T-helper 1 cell (primary cell): ENCODE measurements at places on chromosomes 3 and 15.

DNA sequence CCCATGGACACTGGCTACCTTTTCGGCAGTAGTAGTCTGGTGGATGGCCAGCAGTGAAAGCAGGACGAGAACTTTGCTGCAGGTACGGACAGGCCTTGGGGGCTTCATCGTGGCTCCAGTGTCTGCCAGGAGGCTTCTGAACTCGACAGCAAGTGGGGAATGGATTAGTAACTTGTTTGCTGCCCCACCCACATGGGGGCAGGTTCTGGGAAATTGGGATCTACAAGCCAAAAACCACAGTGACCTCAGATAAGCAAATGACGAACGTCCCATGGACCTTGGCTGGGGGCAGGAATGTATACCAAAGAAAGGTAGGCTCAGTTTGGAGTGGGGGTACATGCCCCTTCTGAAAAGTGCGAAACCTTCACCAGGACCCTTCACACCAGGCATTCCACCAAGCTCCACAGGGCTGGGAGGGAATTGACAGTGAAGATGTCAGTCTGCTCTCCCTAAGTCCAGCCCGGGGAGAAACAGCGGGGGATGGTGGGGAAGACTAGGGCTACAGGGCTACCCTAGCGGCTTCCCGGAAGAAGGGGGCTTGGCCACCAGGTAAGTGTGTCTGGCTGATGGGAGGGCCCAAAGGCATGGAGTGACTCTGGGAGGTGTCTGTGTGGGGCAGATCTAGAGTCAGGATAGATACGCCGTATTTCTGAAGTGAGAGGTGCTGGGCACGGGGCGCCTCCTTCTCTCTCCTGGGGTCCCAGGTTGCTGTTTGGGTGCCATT is at the start of gene ITIH4:
TSS of gene ITIH4 (minus strand) at position 138 of the 724 bp plus-strand sequence. CDS start at position 108, 30 bp downstream.
- no peak for DNase-seq

DNA sequence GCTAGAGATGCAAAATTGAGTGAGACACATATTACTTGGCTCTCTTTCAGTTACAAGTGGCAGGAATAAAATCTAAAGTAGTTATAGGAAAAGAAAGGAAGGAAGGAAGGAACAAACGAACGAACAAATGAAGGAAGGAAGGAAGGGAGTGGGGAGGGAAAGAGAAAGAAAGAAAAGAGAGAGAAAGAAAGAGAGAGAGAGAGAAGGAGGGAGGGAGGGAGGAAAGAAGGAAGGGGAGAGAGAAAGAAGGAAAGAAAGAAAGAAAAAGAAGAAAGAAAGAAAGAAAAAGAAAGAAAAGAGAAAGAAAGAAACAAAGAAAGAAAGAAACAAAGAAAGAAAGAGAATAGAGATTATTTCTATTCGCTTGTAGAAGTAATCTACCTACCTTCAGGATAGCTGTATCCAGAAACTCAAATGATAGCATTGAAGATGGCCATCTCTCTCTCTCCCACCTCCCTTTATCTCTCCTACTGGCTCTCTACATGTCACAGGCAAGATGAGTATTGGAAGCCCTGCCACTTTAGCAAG is 229.7 kb upstream of the TLE3 start:
- DNase-seq: no peak

DNA sequence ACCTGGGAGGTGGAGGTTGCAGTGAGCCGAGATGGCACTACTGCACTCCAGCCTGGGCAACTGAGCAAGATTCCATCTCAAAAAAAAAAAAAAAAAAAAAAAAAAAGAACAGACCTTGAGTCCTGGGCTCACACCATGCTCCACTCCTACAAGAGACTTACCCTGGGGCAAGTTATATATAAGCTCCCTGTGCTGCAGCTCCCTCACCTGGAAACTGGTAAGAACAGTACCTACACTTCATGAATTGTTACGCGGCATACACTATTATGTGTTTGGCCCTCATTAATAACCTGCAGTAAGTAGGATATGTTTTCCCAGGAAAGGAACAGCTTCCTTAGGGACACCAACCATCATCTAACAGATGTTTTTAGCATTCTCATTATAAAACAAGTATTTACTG is 119.6 kb downstream of the FMN1 start:
- DNase-seq: no peak

- no peak for DNase-seq
Measured at GRCh38 chr3:144073698-144074097, 102.1 kb downstream of the DIPK2A start.

DNA sequence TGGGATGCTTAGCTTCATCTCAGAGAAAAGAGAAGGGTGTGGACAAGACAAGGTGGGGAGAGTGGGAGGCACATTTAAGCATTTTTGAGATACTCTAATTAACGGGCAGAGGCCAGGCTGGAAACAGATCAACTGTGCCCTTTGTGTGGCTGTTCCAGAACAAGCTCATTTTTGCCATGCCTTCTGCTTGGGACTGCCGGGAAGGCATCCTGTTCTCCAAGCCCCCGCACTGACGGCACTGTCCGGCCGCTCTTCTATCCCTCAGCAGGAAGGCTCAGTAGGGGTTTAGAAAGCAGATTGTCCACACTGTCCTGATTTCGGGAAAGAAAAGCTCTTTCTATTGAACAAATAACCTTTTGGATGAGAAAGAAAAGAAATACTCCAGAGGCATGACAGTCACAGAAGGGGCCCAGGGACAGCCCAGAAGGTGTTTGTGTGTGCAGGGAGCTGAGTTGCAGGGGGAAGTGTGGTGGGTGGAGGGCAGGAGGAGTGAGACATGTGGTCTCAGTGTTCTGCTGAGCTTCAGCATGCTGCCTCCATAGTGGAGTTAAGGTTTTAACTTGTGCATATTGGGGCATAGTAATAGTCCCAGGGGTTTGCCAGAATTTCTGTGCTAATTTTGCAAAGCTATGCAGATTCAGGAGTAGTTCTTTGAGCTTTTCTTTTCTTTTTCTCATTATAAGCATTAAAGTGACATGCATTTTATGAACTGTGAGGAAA is 27.3 kb downstream of the SV2B start:
- DNase-seq: no peak

DNA sequence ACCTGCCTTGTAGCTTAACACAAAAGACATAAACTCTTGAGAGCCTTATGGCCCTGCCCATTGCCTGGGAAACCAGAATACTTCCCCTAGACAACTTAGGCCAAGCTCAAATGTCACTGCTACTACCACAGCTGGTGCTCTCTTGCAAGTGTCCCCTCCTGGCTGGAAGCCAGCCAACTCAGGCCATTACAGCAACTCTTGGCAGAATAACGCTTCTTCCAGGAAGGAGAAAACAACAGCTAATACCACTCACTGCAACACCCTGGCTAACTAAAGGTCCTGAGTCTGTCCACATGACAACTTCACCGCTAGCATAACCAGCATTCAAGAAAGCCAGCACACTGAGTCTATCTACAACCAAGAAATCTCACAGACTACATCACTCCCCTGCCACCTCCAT is 5.1 kb upstream of the B4GALT4 start:
- DNase-seq: no peak

GRCh38 chr3:178802993-178803693 is 266.9 kb downstream of the KCNMB2 start:
- DNase-seq: no peak

GRCh38 chr15:57675481-57676181 is 30.9 kb upstream of the POLR2M start:
- DNase-seq: no peak

- peak; percentile 43 for DNase-seq
Measured at GRCh38 chr15:69082554-69082953, 68.1 kb downstream of the NOX5 start.

DNA sequence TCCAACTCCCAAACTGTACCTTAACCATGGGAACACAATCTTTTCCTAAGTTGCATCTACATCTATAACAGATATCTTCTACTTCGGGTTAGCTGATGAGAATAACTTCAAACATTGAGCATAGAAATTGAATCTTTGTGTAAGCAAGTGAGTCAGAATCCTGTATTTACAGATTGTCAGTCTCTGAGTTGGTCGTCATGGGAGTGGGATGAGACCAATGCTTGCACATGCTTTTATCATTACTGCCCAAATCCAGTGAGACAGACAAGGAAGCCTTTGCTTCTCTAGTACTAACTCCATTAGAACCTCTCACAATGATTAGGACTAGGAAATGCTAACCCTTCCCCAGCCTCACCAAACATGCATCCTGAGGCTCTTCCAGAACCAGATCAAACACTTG is 587.1 kb upstream of the ZNF717 start:
- no peak for DNase-seq

GRCh38 chr3:72383883-72384282 is 464.4 kb downstream of the SHQ1 start:
- no peak for DNase-seq

DNA sequence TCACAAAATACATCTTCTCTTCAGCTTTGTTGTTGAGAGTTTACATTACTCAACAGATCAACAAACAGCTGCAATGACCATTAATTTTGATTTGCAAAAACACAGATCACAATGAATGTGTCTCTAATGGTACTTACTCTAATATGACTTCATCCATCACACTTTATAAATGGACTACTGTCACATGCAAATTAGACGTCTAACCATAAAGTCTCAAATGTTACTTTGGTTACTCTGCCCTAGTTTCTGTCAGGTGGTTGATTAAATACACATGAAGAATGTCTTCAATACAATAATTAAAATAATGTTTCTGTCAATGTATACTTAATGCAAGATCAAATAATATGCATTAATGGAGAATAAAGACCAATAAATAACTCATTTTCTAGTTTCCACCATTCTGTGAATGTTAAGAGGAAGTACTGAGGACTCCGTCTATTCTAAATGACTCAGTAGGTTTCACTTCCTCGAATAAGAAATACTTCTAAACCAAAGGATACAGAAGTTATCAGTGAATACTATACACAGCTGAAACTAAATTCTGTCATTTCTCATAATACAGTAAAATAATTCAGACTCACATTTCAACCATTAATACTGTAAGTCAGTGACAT is 145.8 kb downstream of the CBLB start:
- DNase-seq: no peak

GRCh38 chr3:123311201-123311600 is 109.5 kb downstream of the SEC22A start:
- DNase-seq: no peak

- no peak for DNase-seq
Measured at GRCh38 chr15:25891081-25891480, 28.0 kb upstream of the ATP10A start.

GRCh38 chr3:119913021-119913420 is 131.1 kb downstream of the NR1I2 start:
- DNase-seq: no peak

DNA sequence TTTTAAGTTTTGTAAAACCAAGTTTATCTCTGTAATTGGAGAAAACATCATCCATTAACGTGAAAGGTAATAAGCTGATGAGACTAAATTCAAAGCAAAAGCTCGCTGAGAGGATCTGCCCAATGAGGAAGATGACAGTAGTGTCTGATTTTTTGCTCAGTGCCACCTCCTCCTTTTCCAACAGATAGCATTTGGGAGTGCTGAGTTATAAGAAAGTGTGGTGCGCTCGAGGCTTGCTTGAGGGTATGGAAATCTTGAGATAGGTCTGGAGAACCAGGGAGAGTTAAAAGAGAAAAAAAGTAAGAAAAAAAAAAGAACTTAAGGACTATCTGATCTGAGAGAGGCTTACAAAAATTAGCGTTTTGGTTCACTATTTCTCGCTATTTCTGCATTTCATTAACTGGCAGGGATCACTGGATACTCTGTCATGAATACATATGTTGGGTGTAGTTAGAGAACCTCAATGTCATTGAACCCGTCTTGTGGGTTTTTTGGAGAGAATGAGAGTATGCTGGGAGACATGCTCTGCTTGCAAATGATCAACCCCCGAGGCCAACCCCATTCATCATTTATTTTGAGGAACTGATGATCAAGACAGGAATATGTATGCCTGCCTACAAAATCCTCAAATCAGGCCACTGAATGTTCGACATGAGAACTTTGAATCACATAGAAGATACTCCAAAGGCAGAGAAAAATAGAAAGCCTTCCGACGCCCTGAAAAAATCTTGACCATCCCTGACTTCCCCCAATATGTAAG is 973 bp upstream of the USP13 start:
- no peak for DNase-seq

GRCh38 chr15:74958908-74959585 is 2.5 kb upstream of the RPP25 start:
- DNase-seq: no peak

- no peak for DNase-seq
Measured at GRCh38 chr3:94406595-94406994, 343.7 kb downstream of the NSUN3 start.

DNA sequence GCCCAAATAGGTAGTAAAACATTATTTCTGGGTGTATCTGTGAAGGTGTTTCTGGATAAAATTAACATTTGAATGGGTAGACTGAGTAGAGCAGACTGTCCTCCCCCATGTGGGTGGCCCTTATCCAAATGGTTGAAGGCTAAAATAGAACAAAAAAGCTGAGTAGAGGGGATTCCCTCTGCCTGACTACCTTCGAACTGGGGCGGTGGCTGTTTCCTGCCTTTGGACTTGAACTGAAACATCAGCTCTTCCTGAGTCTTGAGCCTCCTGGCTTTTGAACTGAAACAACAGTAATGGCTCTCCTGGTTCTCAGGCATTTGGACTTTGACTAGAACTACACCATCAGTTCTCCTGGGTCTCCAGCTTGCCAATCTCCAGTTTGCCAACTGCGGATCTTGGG is 4.4 kb upstream of the GPR176 start:
- DNase-seq: no peak

GRCh38 chr3:81503026-81503425 is 258.4 kb downstream of the GBE1 start:
- no peak for DNase-seq

- DNase-seq: no peak
Measured at GRCh38 chr3:172938788-172939187, 188.3 kb downstream of the ECT2 start.

- DNase-seq: no peak
Measured at GRCh38 chr3:67558426-67558825, 96.0 kb downstream of the SUCLG2 start.

- no peak for DNase-seq
Measured at GRCh38 chr3:41845826-41846225, 116.1 kb downstream of the ULK4 start.

DNA sequence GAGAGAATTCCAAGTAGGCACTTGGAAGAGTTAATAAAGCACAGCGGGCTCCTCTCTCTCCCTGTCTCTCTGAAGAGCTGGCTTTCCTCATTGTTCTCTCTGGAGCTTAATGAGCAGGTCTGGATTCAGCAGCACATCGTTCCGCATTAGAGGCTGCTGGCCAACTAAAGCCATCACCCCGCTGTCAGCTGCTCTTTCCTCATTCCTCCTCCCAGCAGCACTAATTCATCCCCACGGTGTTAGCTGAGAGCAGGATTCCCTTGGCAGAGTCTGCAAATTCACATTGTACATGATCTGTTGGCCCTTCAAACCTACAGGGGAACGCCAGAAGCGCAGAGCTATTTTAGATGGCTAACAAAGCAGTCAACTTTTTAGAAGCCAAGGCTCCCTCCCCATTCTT is 44.2 kb downstream of the SGO1 start:
- DNase-seq: no peak

GRCh38 chr3:106058475-106058874 is 189.7 kb upstream of the CBLB start:
- DNase-seq: no peak

- no peak for DNase-seq
Measured at GRCh38 chr15:20355256-20355868, 186.2 kb downstream of the GOLGA6L6 start.

GRCh38 chr3:23928524-23928923 is 11.6 kb downstream of the RPL15 start:
- DNase-seq: no peak
